ENCODE measurements at places on chromosomes 4 and X. TPM values are rescaled to one million over a fixed set of nuclear protein-coding genes. Genes with fewer than 3 reads are reported as not detected.

The IL15 gene
- total RNA-seq, result 5.8 TPM

The PCYT1B gene
- under 0.01 TPM for total RNA-seq

The CTBP1 gene
- total RNA-seq, result 147 TPM

The ASMT gene
- total RNA-seq, result not detected

The TMPRSS11F gene
- total RNA-seq, result not detected

The FAM47B gene
- not detected for total RNA-seq

The COL25A1 gene
- under 0.01 TPM for total RNA-seq

The ETDB gene
- total RNA-seq, result not detected

DNA sequence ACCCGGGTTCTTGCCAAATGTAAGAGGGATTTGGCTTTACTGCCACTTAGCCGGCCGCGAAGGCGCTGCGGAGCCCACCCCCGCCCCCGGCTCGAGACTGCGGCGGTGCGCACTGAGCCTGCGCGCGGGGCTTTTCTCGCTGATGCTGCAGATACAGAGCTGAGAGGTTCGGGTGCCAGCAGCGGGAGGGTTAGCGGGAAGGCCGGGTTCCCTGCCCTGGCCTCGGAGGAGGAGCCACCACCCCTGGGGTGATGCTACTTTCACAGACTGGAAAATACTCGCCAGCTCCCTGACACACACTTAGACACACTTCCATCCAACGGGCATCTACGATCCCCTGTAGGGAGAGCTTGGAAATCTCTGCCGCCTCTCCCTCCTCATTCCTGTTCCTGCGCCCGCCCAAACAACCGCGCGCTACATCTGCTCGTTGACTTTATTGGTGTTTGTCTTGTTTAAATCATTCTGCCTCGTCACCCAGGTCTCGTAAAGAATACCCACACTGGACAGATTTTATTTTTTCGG, 2.1 kb upstream of the PCDH7 start:
- H3K4me1 ChIP-seq, result peaks cover 2% of the 10 kb centered on the region
- peak overlapping the region; percentile 24 for H3K27ac ChIP-seq
- no peaks in the 10 kb centered on the region for H3K36me3 ChIP-seq
- no peaks in the 10 kb centered on the region for H3K27me3 ChIP-seq

GRCh38 chr4:89404530-89404929, 96.9 kb upstream of the GPRIN3 start:
- no peaks in the 10 kb centered on the region for H3K4me1 ChIP-seq
- H3K27me3 ChIP-seq, result no peaks in the 10 kb centered on the region
- no peak for DNase-seq
- no peak overlapping the region for H3K4me3 ChIP-seq

- DNase-seq, result no peak
- H3K27ac ChIP-seq, result no peak overlapping the region
- no peaks in the 10 kb centered on the region for H3K36me3 ChIP-seq
- H3K27me3 ChIP-seq, result peaks cover 4% of the 10 kb centered on the region
Measured at GRCh38 chrX:136666088-136666487, 18.1 kb downstream of the CD40LG start.

DNA sequence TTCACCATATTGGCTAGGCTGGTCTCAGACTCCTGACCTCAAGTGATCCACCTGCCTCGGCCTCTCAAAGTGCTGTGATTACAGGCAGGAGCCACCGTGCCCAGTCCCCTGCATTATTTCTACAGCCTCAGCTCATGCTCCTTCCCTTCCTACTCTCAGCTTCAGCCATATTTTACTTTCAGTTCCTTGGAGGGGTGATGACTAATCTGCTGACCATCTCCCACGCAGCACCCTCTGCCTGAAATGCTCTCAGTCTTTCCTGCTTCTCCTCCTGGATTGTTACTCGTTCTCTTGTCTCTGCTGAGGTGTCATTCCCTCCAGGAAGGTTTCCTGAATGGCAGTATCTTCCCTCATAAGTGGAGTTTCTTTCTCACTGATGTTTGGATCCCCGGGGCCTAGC, 63.3 kb downstream of the MOSPD2 start:
- peak overlapping the region; percentile 10 for H3K27ac ChIP-seq
- no peak overlapping the region for H3K4me3 ChIP-seq
- H3K27me3 ChIP-seq, result no peaks in the 10 kb centered on the region
- DNase-seq, result peak; percentile 81
- H3K4me1 ChIP-seq, result peaks cover 3% of the 10 kb centered on the region

DNA sequence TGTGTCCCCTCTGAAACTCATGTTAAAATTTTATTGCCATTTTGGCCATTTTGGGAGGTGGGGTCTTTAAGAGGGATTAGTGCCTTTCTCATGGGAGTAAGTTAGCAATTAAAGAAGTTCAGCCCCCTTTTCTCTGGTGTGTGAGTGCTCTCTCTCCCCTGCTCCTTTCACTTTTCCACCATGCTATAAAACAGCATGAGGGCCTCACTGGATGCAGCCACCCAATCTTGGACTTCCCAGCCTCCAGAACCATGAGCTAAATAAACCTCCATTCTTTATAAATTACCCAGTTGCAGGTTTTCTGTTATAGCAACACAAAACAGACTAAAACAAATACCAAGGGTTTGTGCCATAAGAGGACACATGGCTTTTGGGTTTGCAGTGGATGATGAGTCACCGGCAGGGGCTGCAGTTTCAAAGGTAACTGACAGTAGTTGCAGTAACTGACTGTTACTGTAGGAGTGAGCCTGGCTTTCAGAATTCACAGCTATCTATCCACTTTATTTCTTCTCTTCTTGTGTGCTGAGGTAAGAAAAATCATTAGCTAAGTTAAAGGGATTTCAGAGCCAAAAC, 121.5 kb downstream of the PPEF1 start:
- DNase-seq, result no peak
- no peak overlapping the region for H3K27ac ChIP-seq
- H3K4me3 ChIP-seq, result no peak overlapping the region
- no peaks in the 10 kb centered on the region for H3K36me3 ChIP-seq
- no peaks in the 10 kb centered on the region for H3K4me1 ChIP-seq

DNA sequence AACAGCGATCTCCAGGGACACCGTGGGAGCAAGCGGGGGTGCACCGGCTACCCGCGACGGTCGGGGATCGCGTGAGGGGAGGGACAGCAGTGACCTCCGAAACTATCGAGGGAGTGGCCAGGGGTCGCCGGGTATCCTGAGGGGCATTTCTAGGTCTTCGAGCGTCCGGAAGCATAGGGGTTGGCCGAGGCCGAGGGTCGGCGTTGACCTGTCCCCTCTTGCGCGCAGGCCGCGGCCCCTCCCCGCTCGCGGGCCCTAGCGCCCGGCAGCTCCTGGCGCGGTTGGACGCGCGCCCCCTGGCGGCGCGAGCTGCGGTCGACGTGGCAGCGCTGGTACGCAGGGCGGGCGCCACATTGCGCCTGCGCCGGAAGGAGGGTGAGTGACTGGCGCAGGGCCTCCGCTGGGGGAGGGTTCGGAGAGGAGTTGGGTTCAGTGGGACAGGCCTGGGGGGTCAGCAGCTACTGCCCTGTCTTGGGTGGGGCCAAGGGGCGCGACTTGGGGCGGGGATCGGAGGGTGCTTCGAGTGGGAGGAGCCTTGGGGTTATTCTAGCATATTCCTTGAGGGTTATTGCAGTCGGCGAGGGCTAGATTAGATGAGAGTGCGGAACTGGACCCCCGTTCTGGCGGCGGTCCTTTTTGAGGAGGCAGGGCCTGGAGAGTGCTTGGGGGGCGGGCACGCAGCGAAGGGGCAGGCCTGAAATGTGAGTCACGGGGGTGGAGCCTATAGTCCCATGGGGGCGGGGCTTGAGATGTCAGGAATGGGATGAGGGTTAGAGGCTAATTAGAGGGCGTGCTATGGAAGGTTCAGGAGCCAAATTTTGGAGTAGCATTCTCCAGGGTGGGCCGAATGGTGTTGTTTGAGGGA, 1.2 kb downstream of the MAGIX start:
- peaks cover 9% of the 10 kb centered on the region for H3K4me1 ChIP-seq
- peak overlapping the region; percentile 46 for H3K4me3 ChIP-seq
- peak overlapping the region; percentile 93 for H3K27ac ChIP-seq
- peak; percentile 73 for DNase-seq

GRCh38 chrX:26262121-26262523, 46.2 kb downstream of the MAGEB5 start:
- H3K27me3 ChIP-seq, result no peaks in the 10 kb centered on the region
- no peaks in the 10 kb centered on the region for H3K4me1 ChIP-seq
- no peak overlapping the region for H3K27ac ChIP-seq

- no peak for DNase-seq
- H3K27me3 ChIP-seq, result no peaks in the 10 kb centered on the region
- H3K27ac ChIP-seq, result no peak overlapping the region
- no peaks in the 10 kb centered on the region for H3K36me3 ChIP-seq
- H3K4me3 ChIP-seq, result no peak overlapping the region
Measured at GRCh38 chr4:87100168-87100567, 120.2 kb downstream of the KLHL8 start.

- no peak overlapping the region for H3K27ac ChIP-seq
- no peak overlapping the region for H3K4me3 ChIP-seq
- no peaks in the 10 kb centered on the region for H3K4me1 ChIP-seq
- DNase-seq, result no peak
- no peaks in the 10 kb centered on the region for H3K36me3 ChIP-seq
Measured at GRCh38 chr4:161287678-161288352, 876.0 kb downstream of the FSTL5 start.

DNA sequence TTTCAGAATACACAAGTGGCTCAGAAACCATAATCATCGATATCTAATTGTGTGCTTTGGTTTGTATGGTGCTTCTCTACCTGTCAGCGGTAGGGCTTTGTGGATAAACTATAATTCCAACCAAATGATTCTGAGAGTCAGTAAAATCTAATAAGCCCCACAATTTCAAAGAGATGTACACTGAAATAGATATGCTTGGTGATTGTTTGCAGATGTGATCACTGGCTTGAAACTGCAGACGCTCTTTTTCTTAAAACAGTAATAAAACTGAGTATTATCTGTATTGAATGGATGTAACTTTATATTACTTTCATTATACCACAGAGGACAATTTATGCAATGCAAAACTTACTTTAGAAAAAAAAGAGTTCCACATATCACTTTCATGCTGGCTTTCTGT, 198.8 kb upstream of the ANXA10 start:
- no peaks in the 10 kb centered on the region for H3K36me3 ChIP-seq
- DNase-seq, result no peak
- no peak overlapping the region for H3K4me3 ChIP-seq
- H3K27me3 ChIP-seq, result no peaks in the 10 kb centered on the region
- peaks cover 4% of the 10 kb centered on the region for H3K4me1 ChIP-seq

DNA sequence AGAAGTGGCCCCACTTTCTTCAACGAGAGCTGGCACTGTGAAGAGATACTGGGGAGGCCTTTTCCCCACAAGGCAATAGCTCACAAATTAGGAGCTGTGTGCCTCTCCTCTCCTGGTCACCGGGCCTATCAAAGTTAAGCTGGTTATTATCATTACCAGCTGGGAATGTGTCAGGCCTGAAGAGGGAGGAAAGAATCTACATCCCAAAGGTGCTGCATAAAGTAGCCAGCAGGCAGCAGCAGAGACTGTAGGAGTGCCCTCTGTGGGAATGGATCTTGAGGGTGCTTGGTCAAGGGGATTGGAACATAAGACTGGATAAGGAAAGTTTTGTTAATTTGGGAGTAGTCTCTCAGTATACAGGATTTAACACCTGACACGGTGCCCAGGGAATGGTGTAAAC, 9.1 kb upstream of the TMPRSS11D start:
- no peak overlapping the region for H3K27ac ChIP-seq
- H3K4me3 ChIP-seq, result no peak overlapping the region
- H3K36me3 ChIP-seq, result no peaks in the 10 kb centered on the region
- H3K27me3 ChIP-seq, result no peaks in the 10 kb centered on the region
- no peak for DNase-seq
- peaks cover 2% of the 10 kb centered on the region for H3K4me1 ChIP-seq

DNA sequence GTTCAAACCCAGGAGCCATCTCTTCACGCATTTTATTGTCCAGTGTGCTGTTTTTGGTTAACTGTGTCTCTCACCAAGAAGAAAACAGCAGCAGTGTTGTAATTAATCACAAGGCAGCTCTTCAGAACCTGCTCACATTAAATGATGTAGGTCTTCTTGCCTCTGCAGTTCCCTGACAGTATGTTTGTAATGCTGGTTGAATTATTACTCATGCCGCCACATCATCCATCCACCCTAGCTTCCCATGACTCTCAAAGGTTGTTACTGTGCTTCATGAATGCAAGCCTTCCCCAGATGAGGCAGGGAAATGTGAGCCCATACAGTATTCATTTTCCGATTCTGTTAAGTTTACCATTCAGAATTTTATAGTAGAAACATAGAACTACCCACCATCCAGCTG, 17.4 kb downstream of the TLR10 start:
- H3K27me3 ChIP-seq, result peaks cover 6% of the 10 kb centered on the region
- H3K4me3 ChIP-seq, result no peak overlapping the region
- no peaks in the 10 kb centered on the region for H3K4me1 ChIP-seq
- H3K27ac ChIP-seq, result no peak overlapping the region

DNA sequence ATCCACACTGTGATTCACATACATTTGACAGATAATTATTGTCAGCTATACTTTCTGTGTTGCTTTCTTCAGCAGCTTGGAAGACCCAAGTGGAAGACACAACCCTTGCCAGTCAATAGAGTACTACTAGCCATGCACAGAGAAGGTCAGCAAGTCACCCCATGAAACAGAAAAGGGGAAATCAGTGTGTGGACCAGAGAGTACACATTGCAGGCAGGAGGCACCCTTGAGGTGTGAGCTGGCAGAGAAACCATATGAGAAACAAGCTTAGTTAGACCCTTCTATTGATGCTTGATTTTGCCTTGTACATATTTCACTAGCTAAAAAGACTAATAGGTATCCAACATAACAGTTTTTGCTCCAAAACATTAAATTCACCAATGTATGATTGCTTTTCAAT, 99.5 kb downstream of the NLGN4X start:
- H3K4me1 ChIP-seq, result no peaks in the 10 kb centered on the region
- no peaks in the 10 kb centered on the region for H3K36me3 ChIP-seq
- no peak overlapping the region for H3K27ac ChIP-seq
- DNase-seq, result no peak
- no peak overlapping the region for H3K4me3 ChIP-seq

- H3K27me3 ChIP-seq, result no peaks in the 10 kb centered on the region
- no peak overlapping the region for H3K4me3 ChIP-seq
- peak overlapping the region; percentile 95 for H3K27ac ChIP-seq
- DNase-seq, result no peak
- H3K36me3 ChIP-seq, result no peaks in the 10 kb centered on the region
Measured at GRCh38 chr4:1192493-1193205, 20.3 kb upstream of the SPON2 start.

DNA sequence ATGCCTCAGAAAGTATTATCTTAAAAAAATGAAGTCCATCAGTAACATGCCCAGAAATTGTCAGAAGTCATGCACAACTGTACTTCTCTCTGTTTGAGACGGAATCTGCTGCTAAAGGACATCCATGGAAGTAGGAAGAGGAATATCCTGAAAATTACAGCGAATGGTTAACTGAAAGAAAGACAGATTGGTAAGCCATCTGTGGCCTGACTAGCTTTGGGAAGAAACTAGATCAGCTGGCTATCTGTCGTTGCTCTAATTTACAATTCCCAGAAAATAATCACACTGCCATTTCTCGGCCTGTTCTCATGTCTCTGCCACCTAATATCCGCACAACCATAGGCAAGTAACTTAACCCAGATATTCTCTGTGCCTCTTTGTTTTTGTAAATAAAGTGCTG, 496.5 kb downstream of the PCDH19 start:
- H3K27ac ChIP-seq, result no peak overlapping the region
- H3K4me1 ChIP-seq, result no peaks in the 10 kb centered on the region
- no peaks in the 10 kb centered on the region for H3K36me3 ChIP-seq
- H3K27me3 ChIP-seq, result no peaks in the 10 kb centered on the region
- H3K4me3 ChIP-seq, result no peak overlapping the region

All from IMR-90 (cell line).